ENCODE measurements at places on chromosomes 16 and 17. TPM values are rescaled to one million over a fixed set of nuclear protein-coding genes. Genes with fewer than 3 reads are reported as not detected.
A peak's percentile ranks its signal among the peaks of the same experiment; 100 is the strongest.

GRCh38 chr16:77840673-77841501 is 52.5 kb downstream of the VAT1L start:
- no peak for DNase-seq
- H3K4me3 ChIP-seq = no peak overlapping the region
- no peaks in the 10 kb centered on the region for H3K36me3 ChIP-seq
- H3K27me3 ChIP-seq = peaks cover 10% of the 10 kb centered on the region
- no peaks in the 10 kb centered on the region for H3K4me1 ChIP-seq

GRCh38 chr16:76190057-76190456 is 87.1 kb upstream of the CNTNAP4 start:
- DNase-seq = no peak
- no peaks in the 10 kb centered on the region for H3K36me3 ChIP-seq
- H3K4me1 ChIP-seq = no peaks in the 10 kb centered on the region
- H3K4me3 ChIP-seq = no peak overlapping the region
- no peaks in the 10 kb centered on the region for H3K27me3 ChIP-seq
- H3K27ac ChIP-seq = no peak overlapping the region

The ATF7IP2 gene
- 20.0 TPM for total RNA-seq

- peaks cover 24% of the 10 kb centered on the region for H3K27me3 ChIP-seq
- peaks cover 32% of the 10 kb centered on the region for H3K4me1 ChIP-seq
- peak; percentile 35 for DNase-seq
- peak overlapping the region; percentile 51 for H3K27ac ChIP-seq
These were observed 2.1 kb upstream of the MAF start for GRCh38 chr16:79602628-79603014.

The TAC4 gene
- total RNA-seq = not detected

All from activated CD4-positive, alpha-beta T cell treated with anti-CD3 and anti-CD28 coated beads for 36 hours (primary cell).